ENCODE measurements at places on chromosomes 16 and 17. TPM values are rescaled to one million over a fixed set of nuclear protein-coding genes. Genes with fewer than 3 reads are reported as not detected.

KRT33A gene
- total RNA-seq = 0.13 TPM

KRT20 gene
- not detected for total RNA-seq

SLC5A2 gene
- not detected for total RNA-seq

SLC6A2 gene
- total RNA-seq = 0.26 TPM

TBC1D3 gene
- not detected for total RNA-seq

CETP gene
- not detected for total RNA-seq

Data from bronchial epithelial cell (primary cell).